Thoracic aorta (tissue), 2 donors: ENCODE measurements at places on chromosomes 4 and X.

- no peak for DNase-seq
These were observed 23.1 kb upstream of the NAP1L5 start for GRCh38 chr4:88720451-88721428.

- no peak for DNase-seq
These were observed 1.6 kb downstream of the CXCL8 start for GRCh38 chr4:73741750-73742489.

DNA sequence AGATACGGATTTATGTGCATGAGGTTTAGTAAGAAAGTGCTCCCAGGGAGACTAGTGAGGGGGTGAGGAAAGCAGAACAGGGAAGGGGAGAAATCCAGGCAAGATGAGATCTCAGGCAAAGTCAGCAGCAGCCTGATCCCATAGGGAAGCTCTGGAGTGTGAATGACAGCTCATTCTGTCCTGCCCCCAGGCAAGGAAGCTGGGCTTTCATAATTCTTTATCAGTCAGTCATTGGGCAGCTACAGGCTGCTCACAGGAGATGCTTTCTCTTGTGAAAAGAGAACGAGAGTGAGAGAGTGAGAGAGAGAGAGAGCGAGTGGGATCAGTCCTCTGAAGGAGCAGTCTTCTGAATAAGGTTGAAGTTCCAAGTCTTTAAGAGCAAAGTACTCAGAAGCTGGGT, 48.1 kb downstream of the SRPX start:
- DNase-seq = no peak

- no peak for DNase-seq
These were observed 3.5 kb upstream of the EDNRA start for GRCh38 chr4:147477439-147477838.

GRCh38 chrX:7689791-7690412, 153.1 kb upstream of the VCX start:
- DNase-seq = no peak

- DNase-seq = no peak
These were observed 81.4 kb downstream of the ARHGAP10 start for GRCh38 chr4:147813109-147813773.
